ENCODE measurements at places on chromosomes 5 and 9.

DNA sequence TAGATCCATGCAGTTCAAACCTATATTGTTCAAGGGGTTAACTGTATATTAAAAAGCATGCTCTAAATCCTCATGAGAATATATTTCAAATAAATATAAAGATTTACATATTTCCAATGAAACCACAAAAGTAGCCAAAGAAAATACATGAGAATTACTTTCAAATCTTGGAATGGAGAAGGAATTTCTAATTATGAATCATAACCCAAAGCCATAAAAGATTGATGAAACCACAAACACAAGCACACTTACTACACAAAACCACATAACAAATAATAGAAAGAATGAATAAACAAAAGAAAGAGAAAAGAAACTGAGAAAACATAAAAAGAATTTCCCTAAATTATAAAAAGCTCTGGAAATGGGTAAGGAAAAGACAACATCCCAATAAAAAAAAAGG, 16.0 kb downstream of the ERP44 start:
- no peak for DNase-seq

DNA sequence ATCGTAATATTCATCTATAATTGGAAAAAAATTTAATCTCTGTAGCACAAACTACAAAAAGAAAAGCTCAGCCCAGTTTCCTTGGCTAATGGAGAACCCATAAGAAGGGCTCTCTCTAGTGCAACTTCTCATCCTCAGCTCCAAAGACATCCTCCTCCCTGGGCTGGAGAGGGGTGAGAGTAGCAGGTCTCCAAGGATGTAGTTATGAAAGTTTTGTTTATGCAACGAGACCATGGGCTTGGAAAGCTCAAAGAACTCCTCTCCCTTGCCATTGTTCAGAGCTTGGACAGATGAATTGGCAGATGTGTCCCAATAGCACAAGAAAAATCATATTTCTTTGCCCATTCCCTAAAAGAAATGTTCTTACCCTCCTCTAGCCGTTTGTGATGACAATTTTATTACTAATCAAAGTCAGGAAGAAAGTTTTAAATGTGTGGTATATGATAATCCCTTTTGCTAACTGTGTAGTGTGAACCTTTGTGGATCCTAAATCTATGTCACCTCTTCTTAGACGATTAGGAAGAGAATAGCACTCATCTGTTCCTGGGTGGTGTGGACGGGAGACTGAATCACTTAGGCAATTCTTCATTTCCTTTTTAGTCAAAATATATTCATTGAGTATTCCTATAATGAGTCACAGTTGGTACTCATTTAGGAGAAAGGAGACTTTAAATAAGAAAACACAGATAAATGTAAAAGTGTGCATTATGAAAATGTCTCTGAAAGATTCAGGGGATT, 52.2 kb downstream of the GARNL3 start:
- no peak for DNase-seq

DNA sequence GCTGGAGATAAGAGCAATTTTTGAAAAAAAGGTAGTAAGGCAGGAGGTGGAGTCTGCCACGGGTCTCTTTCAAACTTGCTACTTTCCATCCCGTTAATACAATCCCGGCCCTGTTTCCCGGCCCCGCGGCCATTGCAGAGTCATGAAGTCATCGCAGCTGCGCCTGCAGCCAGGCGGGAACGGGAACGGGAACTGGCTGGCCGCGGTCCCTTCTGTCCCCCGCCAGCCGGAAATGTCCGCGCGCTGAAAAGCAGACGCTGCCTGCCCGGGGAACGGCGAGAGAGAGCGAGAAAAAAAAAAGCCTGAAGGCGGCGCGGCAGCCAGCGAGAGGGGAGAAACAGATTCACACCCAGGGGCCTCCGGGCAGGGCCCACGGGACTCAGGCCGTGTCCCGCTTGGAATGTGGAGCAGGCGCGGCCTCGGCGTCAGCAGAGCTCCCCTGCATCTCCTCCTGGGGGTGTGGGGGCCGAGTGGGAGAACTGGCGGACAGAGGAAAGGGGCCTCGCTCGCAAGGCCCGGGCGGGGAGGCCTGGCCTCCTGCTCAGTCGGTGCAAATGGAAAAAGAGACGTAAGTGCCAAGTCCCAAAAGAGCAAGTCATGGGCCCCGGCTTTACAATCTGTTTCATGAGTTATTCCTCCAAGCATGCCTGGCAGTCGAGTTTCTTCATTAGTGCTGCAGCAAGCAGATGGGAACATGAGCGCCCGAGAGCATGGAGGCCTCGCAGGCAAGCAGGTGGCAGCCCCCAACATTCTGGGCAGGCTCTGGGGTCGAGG, 201.2 kb upstream of the GAS1 start:
- DNase-seq, result peak; percentile 57

GRCh38 chr9:136138566-136138965, 19.9 kb upstream of the TMEM250 start:
- no peak for DNase-seq

All from substantia nigra (tissue), 51 donors.